ENCODE measurements at places on chromosomes 5 and 9.

GRCh38 chr9:115444959-115445358 lies 327.0 kb upstream of the TNC start:
- DNase-seq: no peak

GRCh38 chr5:131607903-131608540 lies 27.0 kb downstream of the RAPGEF6 start:
- no peak for DNase-seq

DNA sequence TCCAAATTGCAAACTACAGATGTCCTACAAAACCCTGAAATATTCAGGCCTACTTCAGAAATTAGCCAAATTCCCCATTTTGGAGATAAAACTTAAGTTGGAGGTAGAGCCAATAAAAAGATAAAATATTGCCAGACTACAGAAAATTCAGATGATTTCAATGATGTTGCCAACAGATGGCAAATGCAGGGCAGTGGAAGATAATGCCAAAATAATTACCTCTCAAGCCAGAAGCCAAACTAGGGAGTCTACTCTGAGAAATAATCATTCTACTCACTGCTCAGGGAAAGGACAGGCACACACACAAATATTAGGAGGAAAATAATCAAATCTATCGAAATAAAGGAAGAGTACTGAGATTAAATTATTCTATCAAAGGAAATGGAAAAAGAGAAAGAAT lies 347.5 kb upstream of the CCNG1 start:
- no peak for DNase-seq

DNA sequence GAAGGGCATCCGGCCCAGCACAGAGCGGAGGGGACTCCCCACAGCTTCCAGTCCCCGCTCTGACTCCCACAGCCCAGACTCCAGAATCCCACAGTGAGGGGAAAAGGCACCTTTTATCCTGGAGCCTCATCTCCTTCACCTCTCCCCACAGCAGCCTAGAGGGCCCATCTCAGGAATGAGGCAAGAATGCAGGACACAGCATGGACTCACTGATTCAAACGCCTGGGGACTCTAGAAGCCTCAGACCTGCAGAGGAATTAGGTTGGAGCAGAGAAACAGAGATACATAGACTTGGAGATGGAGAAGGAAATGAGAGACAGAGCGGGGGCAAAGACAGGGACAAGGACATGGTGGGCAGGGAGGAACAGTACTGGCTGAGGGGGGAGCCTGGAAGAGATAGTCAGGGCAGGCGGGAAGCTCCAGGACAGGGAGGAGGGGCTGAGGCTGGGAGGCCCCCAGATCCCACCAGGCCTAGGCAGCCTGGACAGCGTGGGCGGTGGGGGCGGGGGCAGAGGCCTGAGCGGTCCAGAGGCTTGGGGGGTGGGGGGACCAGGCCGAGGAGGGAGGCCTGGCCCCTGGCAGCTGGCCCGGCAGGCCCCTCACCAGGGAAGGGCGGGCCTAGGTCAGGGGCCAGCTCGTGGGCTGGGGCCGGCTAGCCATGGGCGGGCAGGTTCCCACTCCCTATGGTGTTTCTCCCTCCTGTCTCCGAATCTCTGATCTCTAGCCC lies 15.8 kb downstream of the CNTFR start:
- DNase-seq: no peak

DNA sequence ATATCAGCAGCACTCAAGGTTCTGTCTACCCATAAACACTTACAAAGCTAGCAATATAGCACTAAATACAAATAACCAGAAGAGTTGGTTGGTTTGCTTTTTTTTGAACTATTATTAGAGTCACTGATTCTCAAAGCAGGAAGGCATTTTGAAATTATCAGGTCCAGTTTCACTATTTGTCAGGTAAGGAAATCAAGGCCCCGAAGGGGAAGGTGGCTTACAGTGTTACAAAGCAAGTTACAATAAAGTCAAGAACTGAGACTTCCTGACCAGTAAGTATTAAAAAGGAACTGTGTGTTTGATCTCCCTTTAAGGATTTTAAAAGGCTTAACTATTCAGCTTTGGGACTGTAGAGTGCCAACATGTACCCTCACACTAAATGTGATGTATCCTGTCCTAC lies 10.8 kb downstream of the C5orf15 start:
- no peak for DNase-seq

- no peak for DNase-seq
Observed at GRCh38 chr9:120650352-120650751, 63.9 kb downstream of the MEGF9 start.

- DNase-seq: no peak
Observed at GRCh38 chr9:107805201-107805600, 315.6 kb upstream of the KLF4 start.

DNA sequence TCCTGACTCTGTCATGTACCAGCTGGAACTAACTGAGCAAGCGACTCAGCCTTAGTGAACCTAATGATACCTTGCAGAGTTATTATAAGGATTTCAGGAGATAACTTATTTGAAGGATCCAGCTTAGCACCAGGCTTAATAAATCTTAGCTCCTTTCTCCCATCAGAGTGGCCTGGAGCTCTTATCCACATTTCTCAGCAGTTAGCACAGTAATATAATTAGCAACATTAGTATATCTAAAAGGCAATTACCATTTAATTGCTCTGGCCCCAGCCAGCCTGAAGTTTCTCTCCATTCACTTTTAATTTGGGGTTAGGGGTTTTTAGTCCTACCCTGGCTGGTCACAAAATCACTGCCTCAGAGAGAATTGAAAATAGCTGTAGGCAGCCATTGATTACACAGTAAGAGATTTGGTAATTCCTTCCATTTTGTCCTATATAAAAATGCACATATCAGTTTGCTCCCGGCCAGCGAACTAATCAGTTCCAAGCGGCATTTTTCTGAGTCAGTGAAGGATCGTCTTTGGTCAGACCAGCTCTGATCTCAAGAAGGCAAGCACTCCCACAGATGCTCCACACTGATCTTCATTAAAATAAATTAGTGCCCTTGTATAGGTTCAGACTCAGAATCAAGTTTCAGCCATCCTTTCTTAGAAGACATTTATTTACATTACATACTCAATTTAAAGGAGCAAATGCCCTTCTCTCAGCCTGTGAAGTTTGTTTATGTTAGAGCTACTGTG lies 56.6 kb downstream of the SNCAIP start:
- no peak for DNase-seq

DNA sequence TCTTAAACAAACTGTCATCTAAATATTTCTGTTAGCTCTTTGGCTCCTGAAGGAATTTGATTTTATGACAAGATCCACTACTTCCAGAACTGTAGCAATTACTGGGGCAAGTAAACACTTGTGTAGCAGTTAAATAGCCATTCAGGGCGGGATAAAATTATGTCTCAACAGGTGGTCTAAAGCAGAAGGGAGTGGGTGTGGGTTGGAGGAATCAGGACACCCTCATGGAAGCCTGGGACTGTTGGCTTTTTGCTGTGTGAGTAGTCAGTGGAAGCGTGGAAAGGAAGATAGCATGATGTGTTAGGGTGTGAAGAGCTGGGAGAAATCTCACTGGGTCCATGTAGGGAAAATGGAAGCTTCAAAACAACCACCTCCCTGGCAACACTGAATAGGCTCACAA lies 127.1 kb downstream of the FBXL7 start:
- no peak for DNase-seq

- no peak for DNase-seq
Observed at GRCh38 chr5:148368299-148368698, 15.5 kb upstream of the FBXO38 start.

- no peak for DNase-seq
Observed at GRCh38 chr5:167872791-167873190, 418.7 kb upstream of the WWC1 start.

DNA sequence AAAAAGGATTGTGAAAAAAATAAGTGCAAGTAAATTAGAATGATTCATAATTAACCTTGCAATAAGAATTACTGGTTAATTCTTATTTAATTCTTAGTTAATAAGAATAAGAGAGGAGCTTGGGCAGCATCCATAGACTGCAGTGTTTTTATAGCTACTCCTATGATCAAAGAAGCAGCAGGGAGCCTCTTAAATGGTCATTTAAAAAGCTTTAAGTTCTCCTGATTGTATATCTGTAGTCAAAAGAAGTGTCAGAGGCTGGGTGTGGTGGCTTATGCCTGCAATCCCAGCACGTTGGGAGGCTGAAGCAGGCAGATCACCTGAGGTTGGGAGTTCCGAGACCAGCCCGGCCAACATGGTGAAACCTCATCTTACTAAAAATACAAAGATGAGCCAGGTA lies 14.4 kb downstream of the ACER2 start:
- DNase-seq: no peak

GRCh38 chr9:34984049-34984448 lies 5.5 kb upstream of the DNAJB5 start:
- peak; percentile 74 for DNase-seq

GRCh38 chr9:2874001-2874750 lies 30.3 kb upstream of the PUM3 start:
- DNase-seq: no peak

DNA sequence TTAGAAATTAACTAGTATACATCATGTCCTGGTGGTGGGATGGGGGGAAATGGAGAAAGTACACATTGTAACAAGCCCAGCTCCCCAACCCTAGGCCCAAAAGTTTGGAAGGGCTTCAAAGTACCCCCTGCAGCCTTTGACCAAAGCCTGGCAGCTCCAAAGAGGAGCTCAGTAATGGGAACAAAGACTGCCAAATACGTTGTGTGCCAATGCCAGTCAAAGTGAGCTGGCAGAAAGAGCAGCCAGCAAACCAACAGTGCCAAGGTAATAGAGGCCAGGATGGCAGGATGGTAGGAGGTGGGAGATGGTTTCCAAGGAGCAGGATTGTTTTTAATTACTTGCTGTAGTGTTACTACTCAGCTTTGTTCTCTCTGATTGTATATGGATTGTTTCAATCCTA lies 248.3 kb downstream of the COX7C start:
- no peak for DNase-seq

GRCh38 chr5:147669169-147669869 lies 113.2 kb downstream of the JAKMIP2 start:
- DNase-seq: no peak

GRCh38 chr5:129244478-129244877 lies 149.9 kb downstream of the ISOC1 start:
- no peak for DNase-seq

- no peak for DNase-seq
Observed at GRCh38 chr9:28539434-28540070, 966.3 kb upstream of the C9orf72 start.

DNA sequence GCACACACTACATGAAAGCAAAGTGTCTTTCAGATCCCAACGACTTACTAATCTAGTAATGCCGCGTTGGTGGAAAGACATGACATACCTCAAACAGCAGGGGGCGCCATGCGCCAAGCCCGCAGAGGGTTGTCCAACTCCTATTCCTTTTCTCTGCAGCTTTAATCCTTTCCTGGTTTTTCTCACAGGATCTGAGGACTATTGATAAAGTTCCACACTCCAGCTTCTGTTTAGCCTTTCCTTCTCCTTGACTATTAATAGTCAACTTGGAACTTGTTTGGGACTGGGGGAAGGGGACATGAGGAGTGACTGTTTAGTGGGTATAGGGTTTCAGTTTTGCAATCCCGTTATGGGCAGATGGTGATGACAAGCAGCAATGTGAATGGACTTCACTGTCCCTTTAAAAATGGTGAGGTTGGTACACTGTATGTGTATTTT lies 62.9 kb downstream of the OTULIN start:
- DNase-seq: peak; percentile 90

DNA sequence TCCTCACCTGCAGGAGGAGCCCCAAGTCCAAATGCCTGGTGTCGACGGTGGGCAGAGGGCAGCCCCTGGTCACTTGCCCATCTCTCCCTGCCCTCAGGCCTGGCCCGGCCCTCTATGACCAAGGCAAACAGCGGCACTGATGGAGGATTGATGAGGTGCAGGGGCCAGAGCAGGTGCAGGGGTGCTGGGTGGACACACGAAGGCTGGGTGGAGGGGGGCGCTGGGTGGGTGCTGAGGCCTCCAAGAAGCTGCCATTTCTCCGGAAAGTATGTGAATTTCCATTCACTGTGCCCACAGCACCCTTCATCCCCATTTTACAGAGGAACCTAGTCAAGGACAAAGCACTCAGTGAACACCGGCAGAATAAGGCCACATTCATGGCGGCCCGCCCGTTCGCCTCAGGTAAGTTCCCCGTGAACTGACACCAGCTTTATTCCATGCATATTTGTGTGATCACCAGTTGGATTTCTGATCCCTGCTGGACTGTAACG lies 143.8 kb upstream of the PPP1R26 start:
- DNase-seq: no peak

DNA sequence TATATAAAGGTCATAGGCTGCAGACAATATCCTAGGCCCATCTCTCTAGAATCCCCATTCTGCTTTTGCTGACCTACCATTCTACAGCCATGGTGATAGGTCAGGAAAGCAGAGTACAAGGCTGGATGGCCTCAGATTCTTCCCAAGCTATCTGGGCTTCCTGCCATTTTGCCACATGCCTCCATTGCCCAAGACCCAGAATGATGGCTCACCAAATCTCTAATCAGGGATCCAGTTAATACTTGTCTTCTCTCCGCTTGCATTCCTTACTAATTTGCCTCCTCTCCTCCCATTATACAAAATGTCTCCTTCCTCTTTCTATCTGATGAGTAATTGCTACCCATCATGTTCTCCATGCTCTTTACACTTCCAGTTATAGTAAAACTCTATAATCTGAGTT lies 22.7 kb upstream of the NDUFS4 start:
- DNase-seq: no peak

DNA sequence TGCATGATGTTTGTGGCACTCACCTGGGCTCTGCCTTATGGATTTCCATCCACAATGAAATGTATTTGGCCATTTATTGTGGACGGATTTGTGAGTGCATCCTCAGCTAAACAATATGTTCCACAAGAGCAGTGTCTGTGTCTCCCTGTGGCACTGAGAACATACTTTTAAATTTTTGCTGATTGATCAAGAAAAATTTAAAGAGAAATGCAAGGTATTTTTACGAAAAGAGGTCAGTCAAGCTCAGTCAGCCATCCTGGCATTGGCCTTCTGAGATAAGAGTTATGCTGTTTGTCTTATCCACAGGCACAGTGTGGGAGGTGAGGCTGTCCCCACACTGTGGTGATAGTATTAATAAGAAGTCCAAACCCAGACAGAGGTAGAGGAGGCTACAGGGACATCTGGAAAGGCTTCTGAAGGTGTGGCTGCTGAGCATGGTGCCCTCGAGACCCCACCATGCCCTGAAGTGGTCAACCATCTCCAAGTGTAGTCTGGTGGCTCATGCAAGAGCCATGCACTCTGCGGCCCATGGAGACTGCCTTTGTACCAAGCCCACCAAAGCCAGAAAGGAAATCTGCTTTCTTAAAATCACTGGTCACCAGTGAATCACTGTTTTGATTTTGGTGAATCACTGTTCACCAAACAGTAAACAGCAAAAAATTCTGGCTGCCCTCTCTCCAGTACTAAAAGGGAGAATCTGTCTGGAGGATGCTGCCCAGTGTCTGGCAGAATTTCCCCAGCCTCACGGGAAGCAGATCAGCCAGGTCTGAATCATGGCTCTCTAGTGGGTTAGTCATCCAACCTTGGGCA lies 28.8 kb downstream of the SPOCK1 start:
- no peak for DNase-seq

DNA sequence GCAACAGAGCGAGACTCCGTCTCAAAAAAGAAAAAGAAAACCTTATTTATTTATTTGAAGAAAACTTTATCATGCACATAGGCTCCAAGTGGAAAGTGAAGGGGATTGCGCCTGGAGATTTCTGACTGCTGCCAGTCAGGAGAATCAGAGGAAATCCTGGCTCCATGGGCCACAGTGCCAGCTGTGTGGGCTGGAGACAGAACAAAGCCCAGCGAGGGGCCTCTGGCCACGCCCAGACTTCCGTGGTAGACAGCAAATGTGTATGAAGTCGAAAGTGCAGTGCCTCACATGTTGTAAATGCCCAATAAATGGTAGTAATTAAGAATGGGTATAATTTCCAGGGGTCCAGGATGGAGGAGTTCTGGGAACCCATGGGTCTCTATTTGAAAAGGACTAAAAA lies 75.8 kb upstream of the WWC1 start:
- DNase-seq: no peak

Data from hematopoietic multipotent progenitor cell treated with erythropoietin and hydrocortisone succinate and interleukin-3 and kit ligand, for 6 days (in vitro differentiated cells).